B cell (primary cell): ENCODE measurements at places on chromosomes 2 and 18. TPM values are rescaled to one million over a fixed set of nuclear protein-coding genes. Genes with fewer than 3 reads are reported as not detected.

- no peaks in the 10 kb centered on the region for H3K36me3 ChIP-seq
- no peaks in the 10 kb centered on the region for H3K4me1 ChIP-seq
- no peak for DNase-seq
- no peaks in the 10 kb centered on the region for H3K27me3 ChIP-seq
- no peak overlapping the region for H3K27ac ChIP-seq
- H3K4me3 ChIP-seq = no peak overlapping the region
Observed at GRCh38 chr2:121583555-121583954, 52.9 kb downstream of the RNU4ATAC start.

BCL2L11 gene
- 164 and 175 TPM in 2 replicates for total RNA-seq

DNA sequence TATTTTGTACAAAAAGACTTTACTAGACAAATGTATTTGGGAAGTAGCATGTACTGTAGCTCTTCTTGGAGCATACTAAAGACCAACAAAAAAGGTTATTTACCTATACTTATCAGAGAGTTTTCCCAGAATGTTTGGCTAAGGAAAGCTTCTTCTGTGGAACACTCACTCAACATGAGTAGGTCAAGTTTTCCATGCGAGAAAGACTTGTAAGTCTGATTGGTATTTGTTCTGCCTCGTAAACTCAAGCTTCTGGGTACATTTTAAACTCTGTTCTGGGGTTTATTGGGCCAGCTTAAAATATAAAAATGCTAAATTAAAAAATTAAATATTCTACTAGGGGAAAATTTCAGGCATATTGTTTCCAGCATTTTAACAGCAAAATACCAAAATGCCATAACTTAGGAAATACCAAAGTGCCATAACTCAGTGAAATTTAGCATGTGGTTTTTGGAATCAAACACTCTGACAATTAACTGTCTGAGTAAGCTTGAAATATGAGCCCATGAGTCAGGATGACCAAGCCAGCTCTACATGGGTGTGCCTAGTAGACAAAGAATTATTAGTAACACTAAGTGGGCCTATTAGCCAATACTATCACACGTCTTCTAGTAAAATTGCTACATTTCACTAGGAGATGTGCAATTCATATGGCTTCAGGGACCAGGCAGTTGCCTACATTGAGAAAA is 47.3 kb upstream of the SERPINE2 start:
- peaks cover 10% of the 10 kb centered on the region for H3K27me3 ChIP-seq
- no peak for DNase-seq
- H3K4me1 ChIP-seq = no peaks in the 10 kb centered on the region
- no peak overlapping the region for H3K27ac ChIP-seq
- no peaks in the 10 kb centered on the region for H3K36me3 ChIP-seq
- no peak overlapping the region for H3K4me3 ChIP-seq

DNA sequence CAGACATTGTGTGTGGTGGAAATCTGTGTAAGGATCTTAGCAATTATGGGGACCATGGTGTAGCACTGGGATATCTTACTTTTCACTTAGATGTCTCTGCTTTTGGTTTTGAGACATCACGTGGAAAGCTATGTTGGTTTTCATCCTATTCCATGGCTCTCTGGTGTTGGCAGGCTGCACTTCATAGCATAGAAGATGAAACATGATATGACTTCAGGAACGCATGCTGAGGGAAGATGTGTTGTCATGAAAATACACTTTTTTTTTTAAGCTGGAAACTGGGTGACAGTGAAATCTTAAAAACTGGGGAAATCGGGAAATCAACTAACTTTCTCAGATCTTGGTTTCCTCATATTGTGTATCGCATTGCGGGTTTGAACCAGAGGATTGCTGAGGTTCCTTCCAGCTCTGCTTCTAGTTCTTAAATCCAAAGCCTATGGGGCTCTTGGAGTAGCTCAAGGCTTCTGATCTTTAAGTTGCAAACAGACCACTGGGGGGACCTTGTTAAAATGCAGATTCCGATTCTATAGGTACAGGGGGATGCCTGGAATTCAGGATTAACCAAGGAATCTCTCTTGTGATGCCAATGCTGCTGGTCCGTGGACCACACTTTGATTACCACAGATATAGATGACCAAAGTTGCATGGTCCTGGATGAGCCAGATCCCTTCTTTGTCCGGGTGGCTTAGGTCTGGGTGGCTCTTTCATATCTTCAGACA is 160.7 kb downstream of the SH3RF3 start:
- H3K4me1 ChIP-seq = no peaks in the 10 kb centered on the region
- H3K4me3 ChIP-seq = no peak overlapping the region
- H3K36me3 ChIP-seq = no peaks in the 10 kb centered on the region
- DNase-seq = no peak
- no peak overlapping the region for H3K27ac ChIP-seq
- H3K27me3 ChIP-seq = no peaks in the 10 kb centered on the region

SERPINB5 gene
- not detected in 2 replicates for total RNA-seq

C2orf92 gene
- total RNA-seq = 18.9 and 23.1 TPM in 2 replicates

GRCh38 chr2:239252801-239253200 is 148.0 kb downstream of the HDAC4 start:
- H3K4me1 ChIP-seq = peaks cover 32% of the 10 kb centered on the region
- DNase-seq = no peak
- H3K4me3 ChIP-seq = no peak overlapping the region
- no peaks in the 10 kb centered on the region for H3K36me3 ChIP-seq

C2orf81 gene
- 8.6 and 9.1 TPM in 2 replicates for total RNA-seq

DNA sequence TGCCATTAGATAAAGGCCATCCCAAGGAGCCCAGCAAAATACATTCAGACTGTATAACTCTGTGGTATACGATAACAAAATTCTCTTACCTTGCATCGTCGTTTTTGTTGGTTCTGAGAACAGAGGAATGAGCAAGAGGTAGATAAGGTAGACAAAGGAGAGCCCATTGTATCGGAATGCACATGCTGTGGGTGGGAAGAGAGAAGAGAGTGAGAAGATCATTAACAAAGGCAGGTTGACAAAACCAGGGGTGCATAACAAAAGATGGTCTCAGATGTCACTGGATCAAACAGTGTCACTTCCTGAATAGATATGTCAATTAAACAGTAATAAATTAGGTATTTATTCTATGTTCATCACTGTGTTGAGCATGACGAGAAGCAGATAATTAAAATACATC is 83.3 kb downstream of the PIEZO2 start:
- H3K4me3 ChIP-seq = no peak overlapping the region
- H3K27me3 ChIP-seq = no peaks in the 10 kb centered on the region
- H3K27ac ChIP-seq = no peak overlapping the region
- no peak for DNase-seq
- no peaks in the 10 kb centered on the region for H3K4me1 ChIP-seq
- H3K36me3 ChIP-seq = no peaks in the 10 kb centered on the region

DNA sequence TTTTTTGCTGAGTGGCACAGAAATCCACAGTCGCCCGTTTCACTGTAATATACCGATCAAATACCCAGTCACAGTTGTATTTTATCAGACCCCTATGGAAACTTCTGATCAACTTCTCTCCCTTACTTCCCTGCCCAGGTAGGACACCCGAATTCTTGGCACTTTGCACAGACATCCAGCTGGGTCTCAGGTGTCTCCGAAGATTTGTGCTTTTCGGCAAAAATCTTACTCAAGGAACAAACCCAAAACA is 596 bp downstream of the MREG start:
- no peaks in the 10 kb centered on the region for H3K36me3 ChIP-seq
- peak overlapping the region; percentile 20 for H3K27ac ChIP-seq
- no peak for DNase-seq
- H3K4me1 ChIP-seq = peaks cover 41% of the 10 kb centered on the region
- H3K4me3 ChIP-seq = peak overlapping the region; percentile 47

- no peak for DNase-seq
- no peaks in the 10 kb centered on the region for H3K27me3 ChIP-seq
- H3K27ac ChIP-seq = no peak overlapping the region
- H3K36me3 ChIP-seq = no peaks in the 10 kb centered on the region
Observed at GRCh38 chr2:30275256-30275655, 43.9 kb downstream of the LBH start.

- H3K36me3 ChIP-seq = no peaks in the 10 kb centered on the region
- H3K4me3 ChIP-seq = no peak overlapping the region
Observed at GRCh38 chr2:5736886-5737285, 44.7 kb downstream of the SOX11 start.

DNA sequence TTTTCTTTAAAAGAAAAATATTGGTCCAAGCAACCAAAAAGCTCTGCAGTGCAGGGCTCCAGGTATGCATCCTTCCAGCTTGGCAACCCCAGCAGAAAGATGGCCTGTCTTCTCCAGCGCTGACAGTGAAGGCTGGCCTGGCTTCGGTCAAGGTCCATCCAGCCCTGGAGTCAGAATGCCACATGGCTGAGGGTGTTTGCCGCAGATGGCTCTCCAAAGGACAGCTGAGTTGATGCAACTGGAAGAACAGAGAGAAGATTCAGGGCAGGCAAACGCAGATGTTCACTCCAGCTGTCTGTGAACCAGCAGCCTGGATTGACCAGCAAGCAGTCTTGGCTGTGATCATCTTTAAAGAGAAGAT is 51.4 kb downstream of the MARCO start:
- H3K27ac ChIP-seq = no peak overlapping the region
- no peaks in the 10 kb centered on the region for H3K36me3 ChIP-seq
- H3K4me1 ChIP-seq = no peaks in the 10 kb centered on the region
- no peak for DNase-seq
- H3K4me3 ChIP-seq = no peak overlapping the region
- no peaks in the 10 kb centered on the region for H3K27me3 ChIP-seq

CD226 gene
- total RNA-seq = 2.5 and 2.6 TPM in 2 replicates

DNA sequence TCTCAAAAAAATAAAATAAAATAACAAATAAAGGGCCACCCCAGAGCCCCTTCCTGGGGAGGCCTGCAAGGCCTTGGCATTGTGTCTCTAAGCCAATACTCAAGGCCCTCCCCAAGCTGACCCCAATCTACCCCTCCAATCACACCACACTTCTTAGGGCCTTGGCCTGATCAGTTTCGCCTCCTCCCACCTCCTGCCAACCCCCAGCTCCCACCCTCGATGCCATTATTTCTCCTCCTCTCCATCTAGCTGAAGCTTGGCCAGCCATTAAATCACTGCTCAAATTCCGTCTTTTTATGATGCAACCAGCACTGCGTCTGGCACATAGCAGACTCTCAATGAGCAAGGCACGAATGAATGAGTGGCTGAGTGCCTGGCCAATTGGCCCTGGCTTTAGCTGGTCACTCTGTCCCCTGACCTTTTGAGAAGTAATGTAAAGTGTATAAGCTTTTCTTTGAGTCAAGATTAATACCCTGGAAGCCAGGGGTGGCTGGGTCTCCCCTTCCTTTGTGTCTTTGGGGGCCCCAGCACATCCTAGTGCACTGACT is 55.9 kb downstream of the SMAD7 start:
- H3K4me1 ChIP-seq = peaks cover 16% of the 10 kb centered on the region
- no peak overlapping the region for H3K4me3 ChIP-seq
- H3K36me3 ChIP-seq = no peaks in the 10 kb centered on the region
- DNase-seq = no peak
- no peak overlapping the region for H3K27ac ChIP-seq
- no peaks in the 10 kb centered on the region for H3K27me3 ChIP-seq

DNA sequence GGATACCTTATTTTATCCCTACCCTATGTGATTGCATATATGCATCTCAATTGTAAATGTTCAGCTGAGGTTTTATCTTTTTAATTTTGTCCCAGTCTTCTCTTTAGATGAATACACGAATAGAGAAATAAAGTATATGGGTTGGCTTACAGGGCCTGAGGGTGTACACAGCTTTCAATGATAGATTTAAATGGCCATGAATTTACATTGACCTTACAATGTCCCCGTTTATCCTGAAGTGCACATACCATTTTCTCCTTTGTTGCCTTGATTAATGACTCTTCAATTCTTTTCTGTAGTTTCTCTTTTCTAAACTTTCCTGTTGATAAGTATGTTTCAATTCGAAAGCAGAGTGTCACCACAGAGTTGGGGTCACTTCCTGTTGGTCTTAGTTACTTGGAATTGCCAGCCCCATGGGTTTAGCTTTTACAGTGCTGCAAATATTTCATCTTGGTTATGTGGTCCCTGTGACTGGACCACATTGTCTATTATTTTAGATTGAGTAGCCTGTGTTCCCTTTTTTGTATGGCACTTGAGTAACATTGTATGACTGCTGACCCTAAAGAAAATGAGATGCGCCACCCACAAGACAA is 1616.3 kb upstream of the ACVR2A start:
- H3K4me1 ChIP-seq = no peaks in the 10 kb centered on the region
- no peak for DNase-seq
- no peak overlapping the region for H3K27ac ChIP-seq
- no peak overlapping the region for H3K4me3 ChIP-seq

- H3K27me3 ChIP-seq = no peaks in the 10 kb centered on the region
- H3K4me3 ChIP-seq = no peak overlapping the region
- H3K4me1 ChIP-seq = no peaks in the 10 kb centered on the region
- DNase-seq = no peak
- no peak overlapping the region for H3K27ac ChIP-seq
Observed at GRCh38 chr2:85221067-85221691, 88.0 kb downstream of the TCF7L1 start.

DNA sequence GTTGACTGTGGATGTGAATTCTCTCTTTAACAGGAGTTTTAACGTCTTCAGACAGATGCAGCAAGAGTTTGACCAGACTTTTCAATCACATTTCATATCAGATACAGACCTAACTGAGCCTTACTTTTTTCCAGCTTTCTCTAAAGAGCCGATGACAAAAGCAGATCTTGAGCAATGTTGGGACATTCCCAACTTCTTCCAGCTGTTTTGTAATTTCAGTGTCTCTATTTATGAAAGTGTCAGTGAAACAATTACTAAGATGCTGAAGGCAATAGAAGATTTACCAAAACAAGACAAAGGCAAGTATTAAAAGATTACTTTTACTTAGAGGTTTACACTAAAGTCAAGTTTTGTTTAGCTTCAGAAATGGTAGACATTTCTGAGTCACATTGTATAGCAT is 30.2 kb upstream of the TYMS start:
- H3K27me3 ChIP-seq = peaks cover 2% of the 10 kb centered on the region
- DNase-seq = no peak
- H3K4me3 ChIP-seq = no peak overlapping the region
- no peaks in the 10 kb centered on the region for H3K4me1 ChIP-seq
- H3K27ac ChIP-seq = no peak overlapping the region
- H3K36me3 ChIP-seq = no peaks in the 10 kb centered on the region

DNA sequence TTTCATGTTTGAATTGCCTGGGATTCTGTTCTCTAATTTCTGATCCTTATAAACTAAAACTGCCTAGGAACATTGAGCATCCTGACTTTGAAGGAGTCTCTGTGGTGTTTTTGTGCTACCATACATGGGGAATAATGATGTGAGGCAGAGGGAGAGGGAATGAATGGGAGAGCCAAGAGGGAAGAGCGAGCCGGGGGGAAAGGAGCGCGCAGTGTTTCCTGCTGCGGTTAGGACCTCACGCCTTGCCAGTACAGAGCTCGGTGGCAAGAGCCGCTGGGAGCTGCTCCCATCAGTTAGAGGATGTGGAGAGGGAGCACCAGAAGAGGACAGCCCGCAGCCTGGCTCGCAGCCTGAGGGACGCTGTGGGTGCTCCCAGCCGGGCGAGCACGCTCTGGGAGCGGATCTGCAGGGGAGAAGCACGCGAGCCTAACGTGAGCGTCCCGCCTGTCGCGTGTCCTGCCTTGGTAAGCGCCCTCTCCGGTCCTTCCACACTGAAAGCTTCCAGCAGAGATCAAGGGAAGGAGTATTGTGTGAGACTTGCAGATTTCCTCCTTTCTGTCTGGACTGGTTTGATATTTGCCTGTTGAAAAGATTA is 114.7 kb downstream of the FAM210A start:
- H3K36me3 ChIP-seq = no peaks in the 10 kb centered on the region
- no peak for DNase-seq

GRCh38 chr2:117815946-117816345 is 1.5 kb downstream of the DDX18 start:
- no peak for DNase-seq
- H3K4me1 ChIP-seq = peaks cover 24% of the 10 kb centered on the region
- no peaks in the 10 kb centered on the region for H3K27me3 ChIP-seq
- peaks cover 36% of the 10 kb centered on the region for H3K36me3 ChIP-seq
- no peak overlapping the region for H3K4me3 ChIP-seq

- no peak overlapping the region for H3K4me3 ChIP-seq
- DNase-seq = no peak
- peaks cover 9% of the 10 kb centered on the region for H3K36me3 ChIP-seq
- H3K27me3 ChIP-seq = no peaks in the 10 kb centered on the region
- H3K4me1 ChIP-seq = no peaks in the 10 kb centered on the region
Observed at GRCh38 chr18:76364282-76365259, 130.5 kb downstream of the ZNF516 start.
